ENCODE measurements at places on chromosomes 7 and 10.

GRCh38 chr10:103725242-103725641 is 130.1 kb downstream of the SH3PXD2A start:
- DNase-seq: no peak

GRCh38 chr10:47104786-47105385 is 193.7 kb downstream of the PTPN20 start:
- DNase-seq: no peak

GRCh38 chr7:117163101-117163500 is 159.8 kb downstream of the WNT2 start:
- DNase-seq: peak; percentile 59

DNA sequence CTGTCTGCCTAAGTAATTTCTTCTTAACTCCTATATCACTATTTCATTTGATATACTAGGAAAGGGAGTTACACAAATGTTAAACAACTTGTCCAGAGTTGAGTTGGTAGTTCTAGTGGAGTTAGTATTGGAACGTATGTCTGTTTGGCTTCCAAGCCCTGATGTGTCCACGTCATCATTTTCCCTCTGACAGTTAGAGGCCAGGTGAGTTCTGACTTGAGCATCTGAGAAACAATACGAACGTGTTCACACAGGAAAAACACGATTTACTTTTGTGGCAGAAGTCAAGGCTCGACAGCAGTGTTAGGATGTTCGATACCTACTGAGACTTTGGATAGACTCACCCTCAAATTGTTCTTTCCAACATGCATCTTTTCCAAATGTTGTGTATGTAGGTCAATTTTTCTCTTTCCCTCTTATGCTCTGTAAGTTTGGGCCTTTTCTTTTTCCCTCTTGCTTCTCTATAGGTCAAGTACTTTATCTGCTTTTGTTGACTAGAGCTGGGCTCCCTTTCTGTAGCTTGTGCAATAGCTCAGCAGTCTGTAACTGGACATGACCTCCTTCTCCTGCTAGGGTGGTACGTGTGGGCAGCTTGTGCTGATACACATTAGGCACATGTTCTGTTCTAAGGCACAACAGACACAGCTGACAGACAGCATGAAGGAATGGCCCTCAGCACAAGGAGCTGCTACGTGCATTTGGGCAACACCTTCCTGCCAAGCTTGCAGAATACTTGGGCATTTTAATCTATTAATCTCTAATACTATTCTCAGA is 222.9 kb downstream of the PTEN start:
- no peak for DNase-seq

- DNase-seq: no peak
Measured at GRCh38 chr7:94888995-94889523, 18.3 kb upstream of the PPP1R9A start.

All from ELR (cell line).